ENCODE measurements at places on chromosomes 2 and 18.

DNA sequence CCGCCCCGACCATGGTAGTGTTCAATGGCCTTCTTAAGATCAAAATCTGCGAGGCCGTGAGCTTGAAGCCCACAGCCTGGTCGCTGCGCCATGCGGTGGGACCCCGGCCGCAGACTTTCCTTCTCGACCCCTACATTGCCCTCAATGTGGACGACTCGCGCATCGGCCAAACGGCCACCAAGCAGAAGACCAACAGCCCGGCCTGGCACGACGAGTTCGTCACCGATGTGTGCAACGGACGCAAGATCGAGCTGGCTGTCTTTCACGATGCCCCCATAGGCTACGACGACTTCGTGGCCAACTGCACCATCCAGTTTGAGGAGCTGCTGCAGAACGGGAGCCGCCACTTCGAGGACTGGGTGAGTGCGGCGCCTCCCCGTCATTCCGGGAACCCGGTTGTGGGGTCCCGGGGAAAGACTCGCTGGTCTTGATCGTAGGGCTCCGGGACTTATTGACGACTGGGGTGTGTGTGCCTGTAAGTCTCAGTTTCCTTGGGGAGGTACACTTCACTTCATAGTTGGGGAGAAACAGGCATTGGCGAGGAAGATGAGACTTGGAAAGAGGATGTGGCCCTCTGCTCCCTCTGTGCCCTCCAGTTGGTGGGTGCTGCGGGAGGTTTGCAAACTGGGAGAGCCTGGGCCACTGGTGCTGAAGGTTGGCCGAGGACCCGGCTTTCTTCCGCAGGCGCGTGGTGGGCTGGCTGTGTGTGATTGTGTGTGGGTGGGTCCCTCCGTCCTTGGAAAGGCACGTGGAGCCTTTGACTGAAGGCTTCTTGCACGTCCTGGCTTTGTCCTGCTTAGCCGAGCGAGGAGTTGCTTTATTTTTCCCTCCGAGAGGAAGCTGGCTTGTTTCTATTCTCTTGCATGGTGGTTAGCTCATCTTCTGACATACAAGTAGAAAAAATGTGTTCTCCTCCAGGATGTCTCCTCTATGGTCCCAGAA lies 886 bp downstream of the PRKCE start:
- no peak for DNase-seq

DNA sequence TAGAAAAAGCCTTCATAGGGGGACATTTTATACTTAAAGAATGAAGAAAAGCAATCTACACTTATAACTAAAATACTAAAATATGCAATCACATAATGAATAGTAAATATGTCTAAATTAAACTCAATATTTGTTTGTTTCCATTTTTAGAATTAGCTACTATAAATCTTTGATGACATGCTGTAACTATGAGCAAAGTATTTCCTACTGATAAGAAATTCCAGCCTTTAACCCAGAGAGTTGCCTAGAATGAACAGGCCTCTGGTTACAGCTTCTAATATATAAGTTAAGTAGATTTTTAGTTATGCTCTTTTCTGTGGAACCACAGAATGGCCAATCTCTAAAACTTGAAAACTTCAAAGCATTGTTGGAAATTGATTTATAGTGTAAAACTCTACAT lies 1465.6 kb upstream of the ZEB2 start:
- DNase-seq: no peak

DNA sequence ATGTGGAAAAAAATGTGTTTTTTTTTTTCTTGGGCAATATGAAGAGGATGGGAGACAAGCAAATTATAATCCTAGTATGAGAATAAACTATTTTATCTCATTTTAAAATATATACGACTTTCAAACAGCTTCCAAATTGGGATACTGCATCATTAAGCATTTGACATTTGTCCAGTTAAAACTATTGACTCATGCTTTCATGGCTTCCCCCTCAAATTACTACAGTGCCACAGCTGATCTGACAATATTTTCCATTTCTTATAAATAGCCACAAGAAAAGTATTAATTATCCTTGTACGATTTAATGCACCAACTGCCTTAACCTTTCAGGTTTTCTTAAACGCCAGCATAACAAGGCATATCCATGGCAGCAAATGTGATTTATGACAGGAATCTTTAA lies 1134.8 kb upstream of the ZEB2 start:
- no peak for DNase-seq

- no peak for DNase-seq
Measured at GRCh38 chr2:161981679-161982250, 92.2 kb downstream of the DPP4 start.

DNA sequence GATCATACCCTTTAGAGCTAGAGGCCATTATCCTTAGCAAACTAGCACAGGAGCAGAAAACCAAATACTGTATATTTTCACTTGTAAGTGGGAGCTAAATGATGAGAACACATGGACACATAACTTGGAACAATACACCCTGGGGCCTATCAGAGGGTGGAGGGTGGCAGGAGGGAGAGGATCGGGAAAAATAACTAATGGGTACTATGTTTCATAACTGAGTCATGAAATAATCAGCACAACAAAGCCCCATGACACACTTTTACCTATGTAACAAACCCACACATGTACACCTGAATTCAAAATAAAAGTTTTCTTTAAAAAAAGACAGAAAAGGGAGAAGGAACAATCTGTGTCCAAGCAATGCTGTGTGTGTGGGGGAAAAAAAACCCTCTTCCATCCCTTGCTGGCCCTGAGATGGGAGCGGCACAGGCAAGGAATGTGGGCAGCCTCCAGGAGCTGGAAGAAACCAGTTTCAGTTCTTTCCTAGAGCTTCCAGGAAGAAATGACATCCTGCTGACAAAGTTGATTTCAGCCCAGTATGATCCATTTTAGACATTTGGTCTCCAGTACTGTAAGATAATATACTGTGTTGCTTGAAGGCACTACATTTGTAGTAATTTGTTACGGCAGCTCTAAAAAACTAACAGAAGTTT lies 458.7 kb upstream of the CNTNAP5 start:
- no peak for DNase-seq

- no peak for DNase-seq
Measured at GRCh38 chr2:224025874-224026273, 13.2 kb downstream of the SERPINE2 start.

- DNase-seq: no peak
Measured at GRCh38 chr2:127155947-127156346, 49.0 kb upstream of the BIN1 start.

DNA sequence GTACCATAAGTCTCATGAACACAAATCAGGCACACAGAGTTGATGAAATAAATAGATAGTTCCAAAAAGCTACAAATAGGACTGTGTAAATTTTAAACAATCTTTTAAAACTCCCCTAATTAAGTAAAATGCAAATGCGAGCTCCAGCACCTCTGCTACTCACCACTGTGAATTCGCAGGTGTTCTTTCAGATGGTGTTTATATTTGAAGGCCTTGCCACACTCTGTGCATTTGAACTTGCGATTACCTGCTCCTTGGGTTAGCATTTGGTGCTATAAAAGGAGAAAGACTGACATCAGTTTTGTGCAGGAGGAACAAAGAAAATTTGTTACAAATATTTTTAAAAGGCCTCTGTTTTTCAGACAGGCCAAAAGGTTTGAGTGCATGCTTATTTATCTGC lies 118.9 kb downstream of the ZEB2 start:
- DNase-seq: no peak

GRCh38 chr2:232533944-232534710 lies 5.4 kb upstream of the CHRNG start:
- DNase-seq: no peak

GRCh38 chr2:141280037-141280436 lies 850.8 kb downstream of the LRP1B start:
- DNase-seq: no peak

- DNase-seq: no peak
Measured at GRCh38 chr18:32596501-32596900, 125.8 kb upstream of the GAREM1 start.
